ENCODE measurements at places on chromosomes 16 and 17.

DNA sequence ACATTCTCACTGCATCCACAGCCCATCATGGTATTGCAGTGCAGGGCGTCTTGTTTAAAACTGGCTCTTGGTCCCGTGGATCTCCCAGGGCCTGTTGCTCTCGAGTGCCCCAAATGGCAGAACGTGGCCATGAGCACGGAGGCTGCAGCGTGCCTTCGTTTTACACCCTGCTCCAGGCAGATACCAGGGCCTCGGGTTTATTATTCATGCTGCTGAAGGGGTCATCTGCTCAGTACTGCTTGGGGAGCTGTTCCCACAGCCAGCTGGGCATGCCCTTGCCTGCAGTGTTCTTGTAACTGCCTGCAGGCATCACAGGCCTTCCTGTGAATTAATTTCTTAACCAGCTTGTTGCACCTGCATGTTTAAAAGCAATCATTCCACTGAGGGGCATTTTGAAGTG lies 129.7 kb upstream of the CHMP6 start:
- DNase-seq, result peak; percentile 17

- DNase-seq, result no peak
These were observed 15.5 kb downstream of the YPEL2 start for GRCh38 chr17:59346876-59347407.

GRCh38 chr16:26988186-26988585 lies 78.5 kb upstream of the C16orf82 start:
- DNase-seq, result no peak

DNA sequence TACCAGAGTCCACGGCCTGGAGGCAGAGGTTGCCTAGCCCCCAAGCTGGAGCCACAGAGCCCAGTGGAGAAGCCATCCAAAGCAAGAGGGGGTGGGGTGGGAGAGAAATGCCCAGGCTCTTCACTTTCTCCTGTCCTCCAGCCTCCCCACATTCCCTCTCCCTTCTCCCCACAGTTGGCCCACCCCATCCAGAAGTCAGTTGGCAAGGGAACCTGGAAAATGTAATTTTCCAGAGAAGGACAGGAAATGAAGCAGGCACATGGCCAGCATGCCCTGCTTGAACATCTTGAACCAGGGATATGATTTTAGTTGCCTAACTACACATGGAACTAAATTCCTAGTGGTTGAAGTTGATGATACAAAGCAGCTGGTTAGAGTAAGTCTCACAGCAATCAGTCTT lies 73.3 kb upstream of the IRX6 start:
- DNase-seq, result no peak

DNA sequence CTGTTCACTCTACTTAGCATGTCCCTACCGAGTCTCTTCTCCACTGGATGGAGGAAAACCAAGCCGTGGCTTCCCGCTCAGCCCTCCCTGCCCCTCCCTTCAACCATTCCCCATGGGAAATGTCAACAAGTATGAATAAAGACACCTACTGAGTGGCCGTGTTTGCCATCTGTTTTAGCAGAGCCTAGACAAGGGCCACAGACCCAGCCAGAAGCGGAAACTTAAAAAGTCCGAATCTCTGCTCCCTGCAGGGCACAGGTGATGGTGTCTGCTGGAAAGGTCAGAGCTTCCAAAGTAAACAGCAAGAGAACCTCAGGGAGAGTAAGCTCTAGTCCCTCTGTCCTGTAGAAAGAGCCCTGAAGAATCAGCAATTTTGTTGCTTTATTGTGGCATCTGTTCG lies 2.8 kb upstream of the LPCAT2 start:
- no peak for DNase-seq

- no peak for DNase-seq
These were observed 7.1 kb downstream of the CARHSP1 start for GRCh38 chr16:8861563-8862308.

DNA sequence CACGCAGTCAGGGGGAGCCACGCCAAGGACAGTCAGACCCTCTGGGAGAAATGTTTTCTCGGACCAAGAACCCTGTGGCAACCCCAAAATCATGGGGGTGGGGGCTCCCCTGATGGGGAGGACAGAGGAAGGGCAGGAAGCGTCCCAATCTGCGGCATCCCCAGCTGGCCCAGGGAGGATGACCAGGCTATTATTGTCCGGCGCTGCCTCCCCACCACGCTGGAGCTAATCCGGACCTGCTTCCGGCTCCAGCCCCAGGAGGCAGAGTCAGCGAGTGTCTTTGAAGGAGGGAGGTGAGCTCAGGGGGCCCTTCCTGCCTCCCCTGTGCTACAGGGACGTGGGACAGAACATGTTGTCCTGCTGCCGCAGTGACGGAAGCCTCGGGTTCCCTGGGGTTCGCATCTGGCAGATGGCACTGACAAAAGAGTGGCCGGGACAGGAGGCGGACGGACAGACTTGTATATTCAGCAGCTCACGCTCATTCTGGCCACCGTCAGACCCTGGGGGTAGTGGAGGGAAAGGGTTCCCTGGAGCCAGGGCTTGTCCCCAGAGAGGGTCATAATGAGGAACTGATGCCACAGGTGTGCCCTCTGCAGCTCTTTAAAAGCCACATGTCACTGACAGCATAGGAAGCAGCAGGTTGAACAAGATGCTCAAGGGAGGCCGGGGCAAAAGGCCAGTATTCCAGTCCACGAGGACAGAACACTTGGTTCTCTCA lies 54.3 kb upstream of the CDC42EP4 start:
- DNase-seq, result no peak

GRCh38 chr17:79897243-79898063 lies 58.2 kb upstream of the CBX4 start:
- DNase-seq, result no peak

DNA sequence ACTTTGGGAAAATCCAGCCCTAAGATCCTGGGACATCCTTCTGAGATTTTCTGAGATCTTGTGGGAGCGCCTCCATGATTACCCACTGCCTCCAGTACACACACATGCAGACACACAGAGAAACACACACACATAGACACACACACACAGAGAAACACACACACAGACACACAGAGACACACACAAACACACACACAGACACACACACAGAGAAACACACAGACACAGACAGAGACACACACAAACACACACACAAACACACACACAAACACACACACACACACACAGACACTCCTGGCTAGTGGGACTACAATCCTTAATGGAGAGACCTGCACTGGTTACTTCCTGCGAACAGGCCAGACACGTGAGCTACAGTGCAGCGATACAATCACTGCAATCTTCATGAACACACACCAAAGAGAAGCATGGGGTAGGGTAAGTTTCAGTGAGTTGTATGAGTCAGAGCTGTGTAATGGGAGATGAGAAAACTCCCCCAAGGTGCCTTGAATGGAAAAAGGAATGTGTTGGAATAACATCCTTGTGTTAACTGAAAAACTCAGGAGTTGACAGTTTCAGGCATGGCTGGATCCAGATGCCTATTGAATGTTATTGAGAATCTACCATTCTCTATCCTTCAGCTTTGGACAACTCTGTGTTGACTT lies 79.5 kb downstream of the SLC6A2 start:
- no peak for DNase-seq

GRCh38 chr17:61139219-61139618 lies 260.4 kb upstream of the TBX2 start:
- DNase-seq, result peak; percentile 9

DNA sequence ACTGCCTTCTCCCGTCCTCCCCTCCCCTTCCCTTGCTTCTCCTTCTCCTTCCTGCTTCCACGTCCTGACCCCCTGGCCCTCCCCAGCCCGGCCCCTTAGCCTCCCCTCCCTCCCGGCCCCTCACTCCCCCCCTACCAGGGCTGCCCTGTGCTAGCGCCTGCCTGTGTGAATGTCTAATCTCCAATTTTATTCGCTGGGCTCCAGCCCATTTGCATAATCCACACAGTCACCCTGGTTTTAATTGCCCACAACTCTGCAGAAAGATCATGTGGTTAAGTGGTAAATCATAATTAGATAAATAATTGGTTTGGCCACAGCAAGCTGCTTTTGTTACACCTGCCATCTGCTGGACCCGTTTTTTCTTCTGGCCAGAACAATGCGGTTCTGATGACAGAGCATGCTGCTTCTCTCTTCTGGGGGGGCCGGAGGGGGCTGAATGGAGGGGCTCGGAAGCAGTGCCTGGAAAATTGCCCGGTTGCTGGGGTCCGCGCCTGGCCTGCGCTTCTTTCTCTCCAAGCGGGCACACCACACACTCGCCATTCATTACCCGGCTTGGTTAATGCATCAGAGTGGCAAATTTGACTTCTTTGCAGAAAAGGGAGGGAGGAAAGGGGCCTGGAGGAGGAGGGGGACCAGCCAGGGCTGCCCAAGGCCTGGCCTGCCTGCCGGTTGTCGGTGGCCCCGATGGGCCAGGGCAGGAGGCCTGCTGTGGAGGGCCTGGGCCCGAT lies 19.5 kb upstream of the GSE1 start:
- no peak for DNase-seq

DNA sequence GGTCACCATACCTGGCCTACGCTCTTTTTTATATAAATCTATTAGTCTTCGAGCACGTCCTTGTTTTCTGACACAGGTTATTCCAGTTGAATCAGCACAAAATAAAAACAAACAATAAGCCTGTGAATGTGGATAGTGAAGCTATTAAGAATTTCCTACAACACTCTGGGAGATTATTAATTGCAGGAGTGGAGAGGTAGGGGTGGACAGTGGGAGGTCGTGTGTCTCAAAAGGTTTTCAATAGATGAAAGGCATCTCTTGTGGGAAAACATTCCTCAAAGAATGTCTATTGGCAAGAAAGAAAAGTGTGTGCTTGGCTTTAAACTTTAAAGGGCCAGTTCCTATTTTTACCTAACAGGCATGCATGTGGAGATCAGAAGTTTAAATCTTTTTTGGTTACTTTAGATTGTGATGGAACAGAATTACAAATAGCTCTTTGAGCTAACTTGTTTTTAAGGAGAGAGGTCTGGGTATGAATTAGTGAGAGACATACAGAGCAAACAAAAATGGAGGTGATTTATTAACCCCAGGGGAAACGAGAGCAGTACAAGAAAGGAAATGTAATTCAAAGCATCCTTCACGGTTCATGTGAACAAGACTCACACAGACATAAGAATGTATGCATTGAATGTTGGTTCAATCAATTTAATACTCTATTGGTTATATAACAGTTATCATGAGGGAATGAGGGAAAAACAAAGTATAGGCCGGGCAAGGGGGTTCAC lies 9.0 kb downstream of the SMYD4 start:
- no peak for DNase-seq

GRCh38 chr16:11136600-11136999 lies 119.4 kb downstream of the SOCS1 start:
- no peak for DNase-seq

DNA sequence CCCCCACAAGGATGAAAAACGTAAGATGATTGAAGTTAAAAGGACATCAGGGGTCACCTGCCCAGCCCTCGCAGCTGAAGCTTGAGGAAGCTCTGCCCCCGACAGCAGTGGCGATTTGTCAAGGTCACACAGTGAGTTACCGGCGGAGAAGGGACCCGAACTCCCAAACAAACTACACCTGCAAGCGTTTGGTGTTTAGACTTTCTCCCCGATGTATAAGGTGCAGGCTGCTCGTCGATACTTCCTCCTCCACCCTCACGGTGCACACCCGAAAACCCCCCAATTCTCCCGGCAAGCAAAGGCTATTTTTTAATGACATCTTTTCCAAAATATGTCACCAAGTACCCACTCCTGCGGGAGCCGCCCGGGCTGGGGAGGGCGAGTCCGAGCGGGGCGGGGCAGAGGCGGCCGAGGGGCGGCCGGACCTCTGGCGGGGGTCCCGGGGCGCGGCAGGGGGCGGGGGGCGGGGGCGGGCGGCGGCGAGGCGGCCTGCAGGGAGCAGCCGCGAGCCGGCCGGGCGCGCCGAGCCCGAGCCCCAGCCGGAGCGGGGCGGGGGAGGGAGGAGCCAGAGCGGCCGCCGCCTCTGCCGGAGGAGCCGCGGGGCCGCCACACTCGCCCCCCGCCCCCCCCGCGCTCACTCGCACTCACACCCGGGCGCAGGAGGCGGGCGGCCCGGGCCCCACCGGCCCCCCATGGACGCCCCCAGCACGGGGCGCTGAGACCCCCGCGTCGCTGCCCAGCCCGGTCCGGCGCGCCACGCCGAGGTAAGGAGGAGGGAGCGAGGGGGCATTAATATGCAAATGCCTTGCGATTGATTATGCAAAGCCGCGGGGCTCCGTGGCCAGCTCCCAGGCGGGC lies at the start of gene THRA:
TSS of gene THRA (plus strand) at position 637 of the 858 bp plus-strand sequence. CDS start 11,524 bp downstream, outside the sequence.
- DNase-seq, result peak; percentile 57

GRCh38 chr17:41065829-41066624 lies at the start of gene KRTAP2-4:
Gene KRTAP2-4 (minus strand): TSS chr17:41065879. CDS start chr17:41065845, 34 bp downstream.
- no peak for DNase-seq

GRCh38 chr16:58027916-58028455 lies 2.4 kb downstream of the MMP15 start:
- no peak for DNase-seq

DNA sequence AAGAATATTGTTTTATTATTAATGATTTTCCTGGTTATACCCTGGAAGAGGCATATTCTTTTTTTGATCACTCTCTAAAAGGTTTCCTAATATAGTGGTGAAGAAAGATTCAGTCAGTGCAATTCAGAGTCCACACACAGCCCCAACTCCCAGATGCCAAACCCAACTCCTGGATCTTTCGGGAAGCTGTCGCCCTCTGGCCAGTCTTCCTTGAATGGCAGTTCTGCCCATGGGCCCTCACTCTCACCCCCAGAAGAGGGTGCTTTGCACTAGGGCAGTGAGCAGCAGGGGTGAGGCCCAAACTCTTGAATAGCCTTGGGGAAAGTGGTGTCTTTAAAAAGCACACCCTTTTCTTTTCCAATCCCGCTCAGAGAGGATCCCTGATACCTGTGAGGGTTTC lies 11.0 kb downstream of the KRT32 start:
- DNase-seq, result no peak

DNA sequence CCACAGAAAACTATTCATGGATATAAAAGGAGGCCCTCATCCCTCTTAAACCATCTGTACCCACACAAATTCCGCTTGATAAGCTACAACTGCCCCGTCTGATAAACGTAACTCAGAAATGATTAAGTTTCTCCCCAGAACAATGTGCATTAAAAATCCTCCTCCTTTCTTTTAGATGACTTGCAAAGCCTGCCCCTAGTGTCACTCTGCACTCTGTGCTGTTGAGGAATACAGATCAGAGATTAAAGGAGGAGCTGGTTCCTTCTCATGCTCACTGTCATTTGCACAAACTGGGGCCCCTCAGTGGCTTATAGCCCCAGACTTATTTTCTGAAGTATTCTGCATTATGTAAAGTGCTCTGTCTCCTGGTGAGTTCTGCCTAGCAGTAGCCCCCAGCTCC lies 33.3 kb downstream of the CDRT15 start:
- no peak for DNase-seq

DNA sequence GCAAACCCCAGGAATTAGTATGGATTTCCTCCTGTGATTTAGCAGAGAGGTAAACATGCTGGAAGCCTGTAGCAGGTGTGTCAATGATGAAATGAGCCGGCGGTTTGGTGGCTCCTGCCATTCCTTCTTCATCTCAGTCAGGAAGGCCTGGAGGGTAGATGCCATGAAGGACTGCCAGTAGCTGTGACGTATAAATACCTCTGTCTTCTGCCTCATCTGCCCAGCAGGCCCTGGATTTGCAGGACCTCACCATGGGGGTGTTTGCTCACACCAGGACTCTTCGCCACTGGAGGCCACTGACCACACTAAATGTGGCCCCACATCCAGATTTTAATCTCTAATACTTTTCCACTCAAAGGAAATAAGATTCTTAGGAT lies 16.1 kb upstream of the SLC4A1 start:
- no peak for DNase-seq
